GM13976 (cell line): ENCODE measurements at places on chromosomes 3 and 15.

- no peak for DNase-seq
Observed at GRCh38 chr3:124207077-124207476, 215.2 kb upstream of the ROPN1 start.

DNA sequence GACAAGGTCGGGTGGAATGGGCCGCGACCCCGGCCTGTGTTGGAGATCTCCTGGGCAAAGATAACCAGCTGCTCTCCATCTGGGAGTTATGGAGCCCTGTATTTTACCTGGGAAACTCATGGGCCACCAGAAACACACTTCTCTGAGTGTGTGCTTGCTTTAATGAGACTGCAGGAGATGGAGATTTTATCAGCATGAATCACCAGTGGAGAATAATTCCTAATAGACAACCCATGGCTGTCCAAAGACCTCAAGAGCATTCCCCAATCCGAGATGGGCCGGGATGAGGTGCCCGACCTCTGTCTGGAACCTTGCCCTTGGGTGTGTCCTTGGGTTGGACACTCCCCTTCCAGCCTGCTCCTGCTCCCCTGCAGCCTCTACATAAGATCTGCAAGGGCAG lies 389.3 kb downstream of the GABRG3 start:
- no peak for DNase-seq

DNA sequence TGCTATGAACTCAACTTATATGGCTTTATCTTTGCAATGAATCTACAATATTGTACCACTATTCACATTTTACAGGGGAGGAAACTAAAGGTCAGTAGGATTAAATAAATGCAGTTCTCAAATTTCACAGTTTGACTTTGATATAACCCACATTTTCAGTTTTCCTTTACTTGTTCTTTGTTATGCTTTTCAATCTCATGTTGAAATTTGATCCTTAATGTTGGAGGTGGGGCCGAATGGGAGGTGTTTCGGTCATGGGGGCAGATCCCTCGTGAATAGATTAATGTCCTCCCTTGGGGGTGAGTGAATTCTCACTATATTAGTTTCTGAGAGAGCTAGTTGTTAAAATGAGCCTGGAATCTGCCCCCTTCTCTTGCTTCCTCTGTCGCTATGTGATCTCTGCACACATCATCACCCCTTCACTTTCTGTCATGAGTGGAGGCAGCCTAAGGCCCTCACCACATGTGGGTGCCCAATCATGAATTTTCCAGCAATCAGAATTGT lies 44.7 kb downstream of the CD200 start:
- no peak for DNase-seq

- DNase-seq, result no peak
Observed at GRCh38 chr3:139909811-139910210, 25.2 kb upstream of the CLSTN2 start.

- no peak for DNase-seq
Observed at GRCh38 chr3:11556851-11557644, 86.7 kb downstream of the VGLL4 start.

GRCh38 chr3:150069154-150069527 lies 98.4 kb upstream of the PFN2 start:
- DNase-seq, result no peak

- no peak for DNase-seq
Observed at GRCh38 chr3:6255229-6255628, 605.7 kb upstream of the GRM7 start.

GRCh38 chr15:67805666-67806516 lies 19.4 kb upstream of the SKOR1 start:
- DNase-seq, result no peak

GRCh38 chr3:14538451-14539088 lies 1.6 kb downstream of the GRIP2 start:
- no peak for DNase-seq

- no peak for DNase-seq
Observed at GRCh38 chr3:170600005-170600624, 14.2 kb upstream of the SLC7A14 start.

GRCh38 chr3:182294696-182295095 lies 498.6 kb upstream of the ATP11B start:
- DNase-seq, result no peak

DNA sequence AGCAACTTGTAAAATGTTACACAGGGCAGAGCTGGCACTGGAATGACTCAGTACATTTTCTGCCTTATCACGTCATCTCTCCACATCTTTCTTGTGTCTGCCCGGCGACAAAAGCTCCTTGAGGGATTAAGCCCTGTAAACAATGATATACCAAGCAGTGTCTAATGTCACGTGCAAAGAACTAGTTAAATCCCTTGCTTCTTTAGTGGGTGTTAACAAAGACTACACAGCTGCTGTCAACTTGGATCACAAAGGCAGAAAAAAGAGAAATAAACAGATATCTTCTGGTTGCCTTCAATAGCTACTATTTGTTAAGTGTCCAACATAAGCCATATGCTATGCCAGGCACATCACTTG lies 48.1 kb upstream of the FRMD4B start:
- DNase-seq, result no peak

GRCh38 chr3:48199117-48199516 lies 10.9 kb upstream of the CDC25A start:
- no peak for DNase-seq

DNA sequence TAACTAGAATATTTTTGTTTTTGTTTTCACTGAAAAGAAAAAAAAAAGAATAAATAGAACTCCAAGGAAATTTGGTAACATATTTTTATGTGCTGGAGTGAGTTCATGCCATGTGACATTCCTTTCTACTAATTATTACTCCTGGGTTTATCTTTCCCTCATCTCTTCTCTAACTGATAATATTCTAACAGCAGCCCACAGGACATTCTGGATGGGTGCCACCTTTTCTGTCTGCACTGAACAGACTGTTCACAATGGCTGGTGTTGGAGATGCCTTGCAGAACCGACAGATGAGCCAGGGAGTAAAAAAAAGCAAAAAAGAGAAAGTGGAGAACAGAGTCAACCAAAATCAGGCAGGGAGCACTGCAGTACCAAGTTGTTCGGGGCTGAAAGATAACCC lies 151.3 kb downstream of the OR4M2 start:
- no peak for DNase-seq

- DNase-seq, result no peak
Observed at GRCh38 chr3:13459605-13460340, 20.3 kb upstream of the HDAC11 start.

DNA sequence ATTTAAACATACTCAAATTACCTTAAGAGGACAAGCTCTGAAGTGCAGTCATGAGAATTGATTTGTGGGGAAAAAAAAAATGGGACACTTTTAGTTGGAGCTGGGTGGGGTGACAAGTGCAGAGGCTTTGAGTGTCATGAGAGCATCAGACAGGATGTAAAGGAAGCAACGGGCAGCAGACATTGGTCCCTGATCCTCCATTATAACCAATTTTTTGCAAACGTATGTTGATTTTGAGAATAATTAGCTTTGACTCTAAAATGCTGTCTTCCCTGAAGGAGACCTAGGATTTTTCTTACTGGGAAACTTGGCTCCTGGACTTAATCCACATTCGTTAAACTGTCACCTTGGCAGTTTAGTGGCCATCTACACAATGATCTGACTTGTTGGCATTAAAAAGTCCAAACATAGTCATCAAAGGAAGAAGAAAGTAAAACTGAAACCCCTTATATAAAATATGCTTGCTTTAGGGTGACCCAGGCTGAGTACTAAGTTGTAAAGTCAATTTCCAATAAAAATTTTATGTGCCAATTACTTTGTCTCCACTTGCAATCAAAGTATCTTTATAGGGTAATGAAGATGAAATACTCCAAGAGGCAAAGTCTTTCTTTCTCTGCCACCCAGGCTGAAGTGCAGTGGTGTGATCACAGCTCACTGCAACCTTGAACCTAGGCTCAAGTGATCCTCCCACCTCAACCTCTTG lies 45.6 kb downstream of the BCL2L10 start:
- DNase-seq, result no peak

DNA sequence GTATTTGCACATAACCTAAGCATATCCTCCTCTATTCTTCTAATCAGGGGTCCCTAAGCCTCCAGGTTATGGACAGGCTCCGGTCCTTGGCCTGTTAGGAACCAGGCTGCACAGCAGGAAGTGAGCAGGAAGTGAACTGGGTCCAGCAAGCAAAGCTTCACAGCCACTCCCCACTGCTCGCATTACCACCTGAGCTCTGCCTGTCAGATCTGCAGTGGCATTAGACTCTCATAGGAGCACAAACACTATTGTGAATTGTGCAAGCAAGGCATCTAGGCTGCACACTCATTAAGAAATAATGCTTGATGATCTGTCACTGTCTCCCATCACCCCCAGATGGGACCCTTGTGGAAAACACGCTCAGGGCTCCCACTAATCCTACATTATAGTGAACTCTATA lies 9.8 kb downstream of the MSL2 start:
- no peak for DNase-seq

DNA sequence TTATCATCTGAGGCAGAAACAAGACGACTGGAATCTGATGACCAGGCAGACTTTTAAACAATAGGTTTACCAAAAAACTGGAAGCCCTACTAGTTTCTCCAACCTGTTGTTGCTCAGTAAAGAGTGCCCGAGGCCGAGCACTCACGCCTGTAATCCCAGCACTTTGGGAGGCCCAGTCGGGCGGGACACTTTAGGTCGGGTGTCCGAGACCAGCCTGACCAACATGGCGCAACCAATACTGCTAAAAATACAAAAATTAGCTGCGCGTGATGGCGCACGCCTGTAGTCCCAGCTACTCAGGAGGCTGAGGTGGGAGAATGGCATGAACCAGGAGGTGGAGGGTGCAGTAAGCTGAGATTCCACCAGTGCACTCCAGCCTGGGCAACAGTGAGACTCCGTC lies 1.1 kb upstream of the WDR5B start:
- DNase-seq, result no peak

DNA sequence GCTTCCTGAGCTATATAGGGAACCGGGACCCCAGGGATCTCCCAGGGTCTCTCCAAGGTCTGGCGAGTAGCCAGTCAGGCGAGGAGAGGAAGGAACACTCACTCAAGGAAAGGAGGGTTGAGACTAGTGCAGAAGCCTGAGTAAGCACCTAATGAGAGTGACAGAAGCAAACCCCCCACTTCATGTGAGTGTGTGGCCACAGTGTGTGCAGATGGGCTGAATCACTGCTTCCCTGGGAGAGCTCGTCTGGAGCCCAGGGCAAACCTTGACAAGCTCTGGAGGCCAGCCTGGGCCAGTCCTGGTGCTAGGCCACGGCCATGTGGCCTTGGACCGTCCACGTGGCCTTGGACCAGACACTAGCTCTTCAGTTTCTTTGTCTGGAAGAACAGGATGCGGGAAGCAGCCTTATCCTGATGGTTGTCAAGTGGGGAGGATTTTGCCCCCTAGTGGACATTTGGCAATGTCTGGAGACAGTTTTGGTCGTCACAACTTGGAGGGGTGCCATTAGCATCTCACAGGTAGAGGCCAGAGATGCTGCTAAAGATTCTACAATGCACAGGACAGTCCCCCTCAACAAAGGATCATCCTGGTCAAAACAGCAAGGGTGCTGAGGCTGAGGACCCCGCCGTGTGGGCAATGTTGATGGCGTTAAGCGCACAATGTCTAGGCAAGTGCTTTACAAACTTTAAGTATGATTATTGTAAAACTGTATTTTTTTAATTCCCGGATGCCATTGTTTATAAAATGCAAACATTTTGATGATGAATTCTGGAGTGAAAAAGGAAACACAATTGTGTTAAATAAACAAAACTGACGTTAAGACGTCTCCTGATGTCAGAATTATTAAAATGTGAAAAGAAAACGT lies 34.8 kb upstream of the CTSH start:
- DNase-seq, result peak; percentile 72

DNA sequence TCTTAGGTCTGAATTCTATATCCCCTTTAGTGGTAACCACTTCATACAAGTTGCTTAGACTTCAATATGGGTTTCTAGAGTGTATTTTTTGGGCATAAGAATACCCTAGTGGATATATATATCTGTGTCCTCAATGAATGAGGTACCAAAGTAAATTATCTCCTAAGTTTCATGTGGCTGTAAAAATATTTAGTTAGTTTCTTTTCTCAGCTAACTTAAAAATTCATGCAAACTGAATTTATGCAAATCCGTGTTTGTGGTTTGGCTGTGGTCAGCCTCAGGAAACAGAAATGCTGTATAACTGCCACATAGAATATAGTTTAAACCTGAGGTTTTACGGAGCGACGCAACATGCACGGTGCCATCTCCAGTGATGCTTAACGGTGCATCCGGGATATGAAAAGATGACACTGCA lies 80.3 kb downstream of the PEX5L start:
- peak; percentile 21 for DNase-seq

- DNase-seq, result peak; percentile 25
Observed at GRCh38 chr3:115836944-115837343, 213.6 kb downstream of the GAP43 start.

DNA sequence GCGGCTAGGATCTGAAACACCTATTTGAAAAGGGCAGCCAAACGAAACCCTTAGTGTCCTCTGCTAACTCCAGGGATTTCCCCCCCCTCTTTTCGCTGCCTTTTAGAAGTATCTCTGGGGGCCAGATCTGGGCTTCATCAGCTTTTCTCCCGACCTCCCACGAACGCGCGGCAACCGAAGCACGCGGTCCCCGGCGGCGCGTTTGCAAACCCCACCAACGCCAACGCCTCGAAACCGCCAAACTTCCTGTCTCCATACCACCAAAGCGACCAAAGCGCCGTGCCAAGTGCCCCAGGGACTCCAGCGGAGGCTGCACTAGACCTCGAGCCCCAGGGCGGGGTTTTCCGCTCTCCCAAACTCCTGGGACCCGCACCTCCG lies 155.8 kb upstream of the FRMD4B start:
- DNase-seq, result peak; percentile 26

DNA sequence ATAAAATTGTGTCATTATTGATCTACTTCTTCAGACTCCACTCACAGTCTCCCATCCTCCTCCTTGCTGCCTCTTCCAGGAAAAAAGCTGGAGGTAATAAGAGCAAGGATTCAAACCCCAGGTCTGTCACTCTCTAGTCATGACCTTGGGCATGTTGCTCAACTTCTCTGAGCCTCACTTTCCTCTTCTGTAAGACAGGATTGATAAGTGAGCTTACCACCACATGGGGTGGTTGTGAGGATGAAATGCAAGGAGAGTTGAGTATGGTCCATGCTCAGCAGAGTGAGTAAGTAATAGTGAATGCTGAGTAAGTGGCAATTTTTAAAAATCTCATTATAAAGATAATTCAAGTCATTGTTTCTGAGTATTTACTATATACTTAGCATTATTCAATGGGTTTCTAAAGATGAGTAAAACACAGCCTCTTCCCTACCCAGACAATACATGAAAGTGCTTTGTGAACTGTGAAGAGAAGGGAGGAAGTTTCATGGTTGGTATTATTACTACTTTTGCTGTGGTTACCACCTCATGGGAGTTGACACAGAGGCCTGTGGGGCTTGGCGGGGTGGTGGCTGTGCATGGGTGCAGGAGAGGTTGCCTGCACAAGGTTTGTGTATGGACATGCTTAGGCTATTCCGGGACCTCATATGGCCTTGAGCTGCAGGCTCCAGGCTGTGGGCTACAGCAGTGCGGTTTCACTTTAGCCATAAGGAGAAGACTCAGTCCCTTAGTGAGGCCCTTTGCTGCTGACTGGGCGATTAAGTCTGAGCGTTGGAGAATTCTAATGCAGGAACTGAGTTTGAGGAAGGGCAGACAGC lies 30.0 kb downstream of the SLC6A11 start:
- peak; percentile 28 for DNase-seq

- DNase-seq, result no peak
Observed at GRCh38 chr15:101004986-101005747, 86.0 kb downstream of the LRRK1 start.
